ENCODE measurements at places on chromosomes 11 and 22.

DNA sequence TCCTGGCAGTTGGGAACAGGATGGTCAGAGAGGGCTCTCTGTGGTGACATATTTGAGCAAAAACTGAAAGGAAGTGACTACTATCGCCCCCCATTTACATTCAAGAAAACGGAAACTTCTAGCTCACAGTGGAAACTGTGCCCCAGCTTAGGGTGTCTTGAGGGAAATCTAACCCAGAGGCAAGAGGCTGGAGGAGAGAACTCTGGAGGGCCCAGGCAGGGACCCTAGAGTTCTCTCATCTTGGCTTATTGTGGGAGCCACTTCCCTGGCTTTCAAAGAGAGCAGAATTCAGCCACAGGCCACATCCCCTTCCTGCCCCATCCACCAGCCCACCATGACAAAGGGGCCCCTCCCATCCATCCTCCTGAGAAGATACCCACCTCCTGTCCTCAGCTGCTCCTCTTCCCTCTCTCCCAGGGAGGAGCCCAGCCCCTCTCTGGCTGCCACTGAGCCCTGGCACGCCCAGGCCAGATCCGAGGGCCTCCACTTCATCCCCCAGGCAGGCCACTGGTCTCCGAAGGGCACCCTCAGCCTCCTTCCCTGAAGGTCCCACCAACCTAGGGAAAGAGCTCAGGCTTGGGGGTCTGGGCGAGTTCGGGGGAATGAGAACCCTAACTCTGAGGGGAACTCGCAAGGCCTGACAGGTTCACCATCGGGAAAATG lies 1.6 kb upstream of the TMPRSS13 start:
- DNase-seq = peak; percentile 13

DNA sequence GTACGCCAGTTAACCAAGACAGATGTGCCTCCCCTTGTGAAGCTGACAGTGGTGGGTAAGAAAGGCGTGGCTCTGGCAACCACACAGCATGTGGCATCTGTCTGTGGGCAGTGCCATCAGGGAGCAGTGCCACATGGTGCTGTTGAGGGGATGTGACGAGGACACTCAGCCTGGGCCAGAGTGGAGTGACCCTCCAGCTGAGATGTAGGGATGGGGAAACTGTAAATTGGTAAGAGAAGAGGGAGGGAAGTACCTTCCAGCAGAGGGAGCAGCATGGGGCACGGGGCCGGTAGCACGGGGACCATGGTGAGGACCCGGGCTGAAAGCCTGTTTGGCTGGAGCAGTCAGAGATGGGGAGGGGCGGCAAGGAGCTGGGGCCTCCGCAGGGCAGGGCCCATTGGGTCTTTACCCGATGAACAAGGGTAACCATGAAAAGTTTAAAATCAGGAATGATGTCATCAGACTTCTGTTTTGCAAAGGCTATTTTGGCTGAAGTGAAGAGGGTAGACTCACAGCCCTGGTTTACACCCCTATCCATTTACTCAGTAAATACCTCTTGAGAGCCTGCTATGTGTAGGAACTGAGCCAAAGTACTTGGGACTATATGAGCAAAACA lies 10.4 kb downstream of the TMPRSS6 start:
- no peak for DNase-seq

GRCh38 chr11:17224727-17225126 lies 16.9 kb upstream of the PIK3C2A start:
- DNase-seq = no peak

DNA sequence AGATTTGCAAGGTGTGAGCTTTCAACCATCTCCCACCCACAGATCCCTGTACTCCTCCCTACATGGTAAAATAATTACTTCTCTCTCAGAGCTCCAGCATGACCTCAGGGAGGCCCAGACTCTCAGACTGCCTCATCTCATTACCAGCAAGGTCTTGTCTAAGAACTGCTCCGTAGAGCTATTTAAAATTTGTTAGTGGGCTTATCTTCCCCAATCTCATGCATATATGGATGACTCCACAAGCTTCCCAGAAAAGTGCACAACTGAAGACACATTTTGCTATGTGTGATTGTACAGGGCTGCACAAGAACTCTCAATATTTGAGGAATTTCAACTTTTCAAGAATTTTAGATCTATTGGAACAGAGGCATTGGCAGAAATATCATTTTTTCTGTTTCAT lies 230.3 kb downstream of the CSNK2A3 start:
- DNase-seq = no peak

GRCh38 chr22:23357053-23357452 lies 176.7 kb downstream of the BCR start:
- no peak for DNase-seq

GRCh38 chr11:13316528-13316961 lies 39.0 kb downstream of the BMAL1 start:
- DNase-seq = no peak

DNA sequence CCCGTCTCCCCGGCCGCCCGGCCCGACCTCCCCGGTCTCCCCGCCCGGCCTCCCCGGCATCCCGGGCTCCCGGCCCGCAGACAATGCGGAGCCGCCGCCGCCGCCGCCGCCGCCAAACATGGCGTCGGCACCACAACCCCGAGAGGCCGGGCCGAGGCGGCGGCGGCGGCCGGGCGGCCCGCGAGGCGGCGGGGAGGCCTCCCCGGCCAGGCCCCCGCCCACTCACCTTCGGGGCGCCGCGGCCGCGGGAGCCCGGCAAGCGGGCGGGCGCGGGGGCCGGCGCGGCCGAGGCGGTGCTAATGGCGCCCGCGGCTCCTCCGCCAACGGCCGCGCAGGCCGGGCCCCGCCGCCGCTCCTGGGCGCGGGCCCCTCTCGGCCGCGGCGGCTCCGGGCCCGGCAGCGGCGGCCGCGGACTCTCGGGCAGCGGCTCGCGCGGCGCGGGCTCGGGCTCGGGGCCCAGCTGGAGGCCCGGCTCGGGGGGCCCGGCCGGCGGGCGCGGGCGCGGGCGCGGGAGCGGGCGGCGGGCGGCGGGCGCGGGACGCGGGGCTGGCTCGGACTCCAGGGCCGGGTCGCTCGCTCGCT lies 311 bp downstream of the BRD1 start:
- DNase-seq = no peak

DNA sequence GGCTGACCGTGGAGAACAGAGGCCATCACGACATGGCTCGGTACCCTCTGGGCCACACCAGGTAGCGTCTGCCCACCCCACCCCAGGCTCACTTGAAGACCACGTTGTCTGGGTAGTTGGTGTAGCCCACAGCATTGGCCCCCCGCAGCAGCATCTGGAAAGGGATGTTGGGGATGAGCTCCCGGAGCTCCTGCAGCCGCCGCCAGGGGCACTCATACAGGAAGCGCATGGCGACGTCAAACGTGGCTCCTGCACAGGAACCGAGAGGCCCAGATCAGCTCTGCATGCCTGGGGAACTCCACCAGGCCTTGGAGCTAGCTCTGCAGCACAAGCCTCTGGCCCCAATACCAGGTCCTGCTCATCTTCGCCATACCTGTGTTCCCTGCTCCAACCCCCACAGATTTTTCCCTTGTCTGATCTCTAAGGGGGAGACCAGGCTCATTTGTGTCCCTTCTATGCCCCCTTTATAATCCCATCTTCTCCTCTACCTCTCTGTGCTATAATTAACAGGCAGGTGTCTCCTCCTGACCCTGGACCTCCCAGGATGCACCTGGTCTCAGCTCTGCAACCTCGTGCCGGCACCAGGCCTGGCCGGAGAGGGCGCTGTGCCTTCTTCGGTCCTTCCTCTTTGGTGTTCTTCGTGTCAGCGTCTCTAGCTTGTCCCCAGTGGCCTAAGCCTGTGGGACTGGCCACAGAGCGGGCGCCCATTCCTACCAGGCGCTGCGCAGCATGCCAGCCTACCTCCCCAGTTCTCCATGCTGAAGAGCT lies 5.0 kb upstream of the LRFN4 start:
- DNase-seq = no peak

GRCh38 chr11:1947592-1948237 lies 583 bp downstream of the MRPL23 start:
- no peak for DNase-seq

DNA sequence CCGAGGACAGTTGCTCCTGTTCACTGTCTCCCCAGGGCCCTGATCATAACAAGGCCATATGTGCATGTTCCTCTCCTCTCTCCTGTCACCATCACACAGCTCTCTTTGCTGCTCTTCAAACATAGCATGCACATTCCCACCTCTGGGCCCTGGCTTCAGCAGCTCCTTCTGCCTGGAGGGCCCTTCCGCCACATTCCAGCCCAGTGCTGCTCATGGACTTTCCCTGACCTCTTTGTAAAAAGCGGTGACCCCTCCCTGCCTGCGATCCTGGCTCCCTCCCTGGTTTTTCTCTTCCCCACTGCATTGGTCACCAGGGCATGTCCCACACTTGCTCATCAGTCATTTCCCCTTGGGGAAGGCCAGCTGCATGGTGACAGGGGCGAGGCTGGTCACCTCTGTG lies 98.2 kb downstream of the MYO18B start:
- DNase-seq = no peak

GRCh38 chr11:7495882-7496551 lies 10.7 kb downstream of the OLFML1 start:
- no peak for DNase-seq

- no peak for DNase-seq
Observed at GRCh38 chr11:100573911-100574513, 113.1 kb upstream of the ARHGAP42 start.

- DNase-seq = no peak
Observed at GRCh38 chr11:62269654-62270278, at the start of gene SCGB2A2. SCGB2A2 (plus strand) TSS chr11:62270158; CDS start chr11:62270217, 59 bp downstream.

- no peak for DNase-seq
Observed at GRCh38 chr11:31150841-31151240, 218.7 kb downstream of the DCDC1 start.

- no peak for DNase-seq
Observed at GRCh38 chr11:69001243-69002081, 11.6 kb downstream of the MRGPRF start.

GRCh38 chr11:128727796-128728431 lies 34.0 kb downstream of the FLI1 start:
- DNase-seq = no peak

- DNase-seq = no peak
Observed at GRCh38 chr11:134646561-134646960, 234.5 kb upstream of the B3GAT1 start.

GRCh38 chr11:115439385-115439784 lies 64.8 kb downstream of the CADM1 start:
- DNase-seq = no peak

- no peak for DNase-seq
Observed at GRCh38 chr22:35375526-35375925, 5.4 kb upstream of the HMOX1 start.

GRCh38 chr11:28337701-28338100 lies 229.5 kb downstream of the METTL15 start:
- DNase-seq = no peak

DNA sequence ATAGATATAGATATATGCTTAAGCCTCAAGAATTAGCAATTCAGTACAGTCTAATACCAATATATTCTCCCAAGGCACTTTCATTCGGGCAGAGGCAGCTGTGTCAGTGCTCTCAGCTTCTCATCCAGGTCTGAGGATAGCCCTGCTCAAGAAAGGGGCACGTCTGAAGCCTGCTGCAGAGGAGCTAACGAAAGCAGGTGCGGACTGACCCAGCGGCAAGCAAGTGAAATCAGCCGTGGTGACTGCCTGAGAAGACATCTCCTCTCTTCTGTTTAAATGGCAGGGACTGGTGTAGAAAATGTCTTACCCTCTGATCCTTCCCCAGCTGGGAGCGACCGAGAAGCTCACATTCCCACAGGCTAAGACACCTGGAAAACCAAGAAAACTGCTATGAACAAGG lies 468.6 kb downstream of the BRD1 start:
- DNase-seq = no peak

DNA sequence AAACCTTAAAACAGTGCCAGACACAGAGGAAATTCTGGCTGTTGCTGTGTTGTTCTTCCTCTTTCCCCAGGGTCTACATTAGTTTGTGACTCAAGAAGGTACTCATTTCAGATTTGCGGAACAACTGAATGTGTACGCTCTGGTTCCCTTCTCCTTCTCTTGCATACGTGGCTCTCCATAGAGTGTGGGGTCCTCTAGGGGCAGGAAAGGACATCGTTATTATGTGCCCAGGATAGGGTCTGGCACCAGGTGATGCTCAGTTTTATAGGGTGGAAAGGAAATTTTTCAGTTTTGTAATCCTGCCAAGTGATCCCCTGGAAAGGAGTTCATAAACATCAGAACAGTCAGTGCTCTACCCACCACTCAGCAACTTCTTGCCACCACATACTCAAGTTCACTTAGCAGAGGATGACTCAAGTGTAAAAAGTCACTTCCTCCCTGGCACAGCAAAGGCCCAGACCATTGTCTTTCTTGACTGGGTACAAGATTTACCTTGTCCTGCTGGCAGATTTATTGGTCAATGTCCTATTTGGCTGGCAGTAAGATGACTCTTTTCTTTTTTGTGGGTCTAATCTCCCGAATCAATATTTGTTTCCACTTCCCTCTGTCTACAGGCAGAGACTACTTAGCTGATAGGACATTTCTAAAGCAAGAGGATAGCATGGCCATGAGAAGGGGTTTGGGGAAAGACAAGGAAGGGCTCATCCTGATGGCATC lies 246.0 kb upstream of the TENM4 start:
- DNase-seq = no peak

GRCh38 chr22:31305194-31305593 lies 12.9 kb upstream of the PIK3IP1 start:
- no peak for DNase-seq

DNA sequence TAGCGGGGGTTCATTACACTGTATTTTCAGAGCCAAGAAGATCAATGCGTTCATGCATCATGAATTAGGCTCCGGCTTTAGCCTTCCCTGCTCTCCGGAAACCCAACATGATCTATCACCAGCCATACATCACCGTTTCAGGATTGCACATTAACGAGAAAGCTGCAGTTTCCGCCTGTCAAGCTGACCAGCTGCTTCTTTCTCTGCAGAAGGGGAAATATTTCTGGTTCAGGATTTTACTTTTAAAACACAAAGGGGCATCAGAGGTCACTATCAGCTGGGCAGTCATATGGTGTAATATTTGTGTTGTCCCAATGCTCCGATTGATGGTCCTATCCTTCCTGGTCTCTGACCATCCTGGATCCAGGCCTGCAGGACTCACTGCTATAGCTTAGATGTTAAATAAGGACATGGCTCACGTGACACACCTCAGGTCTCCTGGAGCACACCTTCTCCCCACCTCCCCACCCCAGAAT lies 21.4 kb upstream of the CADM1 start:
- DNase-seq = no peak

- DNase-seq = no peak
Observed at GRCh38 chr11:90912631-90913030, 689.8 kb upstream of the CHORDC1 start.

DNA sequence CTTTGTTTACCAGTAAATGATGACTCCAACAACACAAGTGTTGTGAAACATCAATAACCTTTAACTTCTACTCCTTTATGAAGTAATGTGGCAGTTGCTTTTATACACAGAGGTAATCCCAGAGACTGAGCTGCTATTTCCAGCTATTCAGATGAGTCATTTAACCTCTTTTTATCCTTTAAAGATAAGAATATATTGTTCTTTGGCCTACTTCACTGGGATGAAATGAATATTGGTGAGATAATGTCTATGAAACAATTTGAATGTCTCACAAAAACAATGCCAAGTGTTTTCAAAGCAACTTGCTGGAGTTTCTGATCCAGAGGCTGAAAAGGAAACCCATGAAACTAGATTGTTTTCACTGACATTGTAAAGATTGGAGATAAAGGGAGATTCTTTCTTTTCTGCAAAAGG lies 564.4 kb upstream of the LUZP2 start:
- DNase-seq = no peak

All from CD4-positive, alpha-beta memory T cell (primary cell).